ENCODE measurements at places on chromosomes 4 and X. TPM values are rescaled to one million over a fixed set of nuclear protein-coding genes. Genes with fewer than 3 reads are reported as not detected.

The APLN gene
- 0.60 TPM for polyA plus RNA-seq

The DGKK gene
- polyA plus RNA-seq: 2.1 TPM

The DUSP9 gene
- 0.54 TPM for polyA plus RNA-seq

The CT55 gene
- polyA plus RNA-seq: not detected

The SPATA18 gene
- 1.5 TPM for polyA plus RNA-seq

The P2RY4 gene
- not detected for polyA plus RNA-seq

The XAGE2 gene
- polyA plus RNA-seq: not detected

The ARMCX2 gene
- 47.8 TPM for polyA plus RNA-seq

The MAGED4B gene
- 145 TPM for polyA plus RNA-seq

The FABP2 gene
- polyA plus RNA-seq: not detected

The MAGEA2B gene
- polyA plus RNA-seq: 3.1 TPM

The GPC4 gene
- polyA plus RNA-seq: 124 TPM

The PCDH7 gene
- polyA plus RNA-seq: 2.7 TPM

The CCSER1 gene
- 2.9 TPM for polyA plus RNA-seq

The TLR6 gene
- not detected for polyA plus RNA-seq

The TEC gene
- polyA plus RNA-seq: 1.9 TPM

The AKAP14 gene
- 5.7 TPM for polyA plus RNA-seq

The MAMLD1 gene
- polyA plus RNA-seq: 0.13 TPM

The MAGEA10 gene
- not detected for polyA plus RNA-seq

The BTC gene
- 0.18 TPM for polyA plus RNA-seq

The DOK7 gene
- 0.31 TPM for polyA plus RNA-seq

The SLC10A4 gene
- 2.1 TPM for polyA plus RNA-seq

The RPA4 gene
- 1.0 TPM for polyA plus RNA-seq
